ENCODE measurements at places on chromosomes 7 and 10. TPM values are rescaled to one million over a fixed set of nuclear protein-coding genes. Genes with fewer than 3 reads are reported as not detected.
A peak's percentile ranks its signal among the peaks of the same experiment; 100 is the strongest.

DNA sequence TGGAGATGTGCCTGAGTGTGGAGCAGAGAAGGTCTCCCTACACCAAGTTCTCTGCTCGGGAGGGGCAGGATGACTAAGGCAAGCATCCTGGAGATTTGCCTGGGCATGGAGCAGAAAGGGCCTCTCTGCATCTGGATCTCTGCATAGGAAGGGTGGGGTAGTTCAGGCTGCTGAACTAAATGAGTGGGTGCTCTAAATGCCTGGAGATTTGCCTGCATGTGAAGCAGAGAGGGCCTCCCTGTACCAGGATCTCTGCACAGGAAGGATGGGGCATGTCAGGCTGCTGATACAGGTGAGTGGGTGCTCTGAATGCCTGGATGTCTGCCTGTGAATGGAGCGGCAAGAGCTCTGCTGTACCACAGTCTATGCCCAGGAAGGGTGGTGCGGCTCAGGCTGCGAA lies 680.7 kb downstream of the SUGCT start:
- H3K4me1 ChIP-seq = peaks cover 2% of the 10 kb centered on the region
- no peaks in the 10 kb centered on the region for H3K36me3 ChIP-seq
- H3K27ac ChIP-seq = peak overlapping the region; percentile 29
- no peak for DNase-seq

- H3K27ac ChIP-seq = peak overlapping the region; percentile 97
- no peaks in the 10 kb centered on the region for H3K27me3 ChIP-seq
- no peaks in the 10 kb centered on the region for H3K36me3 ChIP-seq
- no peak for DNase-seq
- H3K4me3 ChIP-seq = no peak overlapping the region
- peaks cover 88% of the 10 kb centered on the region for H3K4me1 ChIP-seq
These were observed 27.7 kb upstream of the DDIT4 start for GRCh38 chr10:72245949-72246525.

DNA sequence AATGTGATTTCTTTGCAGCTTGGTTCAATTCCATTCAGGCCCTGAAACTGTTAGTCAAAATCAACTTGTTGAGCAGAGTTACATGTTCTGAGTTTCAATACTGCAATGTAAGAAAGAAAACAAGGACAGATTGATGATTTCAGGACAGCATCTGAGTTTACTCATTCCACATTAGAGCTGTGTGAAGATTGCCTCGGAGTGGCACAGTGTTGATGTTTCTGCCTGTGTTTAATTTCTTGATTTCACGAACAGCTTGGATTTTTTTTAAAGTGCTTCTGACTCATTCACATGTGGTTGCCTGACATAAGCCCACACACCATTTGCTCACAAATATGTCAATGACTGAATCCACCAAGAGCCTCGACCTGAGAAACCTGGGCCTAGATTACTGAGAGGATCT lies 101.2 kb upstream of the PARD3 start:
- no peaks in the 10 kb centered on the region for H3K27me3 ChIP-seq
- no peaks in the 10 kb centered on the region for H3K36me3 ChIP-seq
- no peak for DNase-seq
- H3K4me3 ChIP-seq = no peak overlapping the region
- H3K4me1 ChIP-seq = no peaks in the 10 kb centered on the region
- no peak overlapping the region for H3K27ac ChIP-seq

DNA sequence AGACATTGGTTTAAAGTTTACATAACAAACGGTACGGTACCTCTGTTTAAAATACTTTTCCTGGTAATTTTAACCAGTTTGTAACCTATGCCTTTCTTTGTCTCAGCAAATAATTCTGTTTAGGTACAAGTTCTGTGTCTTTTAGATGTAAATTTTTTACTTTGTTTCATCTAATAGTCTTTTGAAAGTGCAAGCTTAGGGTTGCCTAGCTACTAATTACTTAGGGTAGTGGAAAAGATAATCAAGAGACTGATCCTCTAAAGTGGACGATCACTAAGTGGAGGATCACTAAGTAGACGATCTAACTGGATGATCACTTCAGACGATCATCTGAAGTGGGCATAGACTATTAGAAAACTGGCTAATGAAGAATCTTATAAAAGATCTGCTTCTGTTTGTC lies 16.1 kb upstream of the FKBP9 start:
- peaks cover 3% of the 10 kb centered on the region for H3K4me1 ChIP-seq
- H3K4me3 ChIP-seq = peak overlapping the region; percentile 92
- H3K36me3 ChIP-seq = no peaks in the 10 kb centered on the region
- no peak for DNase-seq
- peak overlapping the region; percentile 88 for H3K27ac ChIP-seq

- no peak overlapping the region for H3K4me3 ChIP-seq
- no peak for DNase-seq
- no peaks in the 10 kb centered on the region for H3K4me1 ChIP-seq
- no peaks in the 10 kb centered on the region for H3K27me3 ChIP-seq
- no peak overlapping the region for H3K27ac ChIP-seq
- H3K36me3 ChIP-seq = no peaks in the 10 kb centered on the region
These were observed 62.3 kb downstream of the TMEM26 start for GRCh38 chr10:61390851-61391250.

GRCh38 chr7:8380130-8380529 lies 53.3 kb upstream of the NXPH1 start:
- H3K27ac ChIP-seq = no peak overlapping the region
- no peak overlapping the region for H3K4me3 ChIP-seq
- H3K36me3 ChIP-seq = no peaks in the 10 kb centered on the region
- DNase-seq = no peak
- no peaks in the 10 kb centered on the region for H3K4me1 ChIP-seq

- H3K4me3 ChIP-seq = no peak overlapping the region
- H3K27ac ChIP-seq = no peak overlapping the region
- no peak for DNase-seq
- no peaks in the 10 kb centered on the region for H3K27me3 ChIP-seq
- no peaks in the 10 kb centered on the region for H3K36me3 ChIP-seq
These were observed 376.8 kb upstream of the PHF14 start for GRCh38 chr7:10596827-10597226.

GRCh38 chr7:70071766-70072165 lies 473.5 kb downstream of the AUTS2 start:
- no peaks in the 10 kb centered on the region for H3K4me1 ChIP-seq
- H3K27me3 ChIP-seq = no peaks in the 10 kb centered on the region
- H3K27ac ChIP-seq = no peak overlapping the region
- H3K4me3 ChIP-seq = no peak overlapping the region

DNA sequence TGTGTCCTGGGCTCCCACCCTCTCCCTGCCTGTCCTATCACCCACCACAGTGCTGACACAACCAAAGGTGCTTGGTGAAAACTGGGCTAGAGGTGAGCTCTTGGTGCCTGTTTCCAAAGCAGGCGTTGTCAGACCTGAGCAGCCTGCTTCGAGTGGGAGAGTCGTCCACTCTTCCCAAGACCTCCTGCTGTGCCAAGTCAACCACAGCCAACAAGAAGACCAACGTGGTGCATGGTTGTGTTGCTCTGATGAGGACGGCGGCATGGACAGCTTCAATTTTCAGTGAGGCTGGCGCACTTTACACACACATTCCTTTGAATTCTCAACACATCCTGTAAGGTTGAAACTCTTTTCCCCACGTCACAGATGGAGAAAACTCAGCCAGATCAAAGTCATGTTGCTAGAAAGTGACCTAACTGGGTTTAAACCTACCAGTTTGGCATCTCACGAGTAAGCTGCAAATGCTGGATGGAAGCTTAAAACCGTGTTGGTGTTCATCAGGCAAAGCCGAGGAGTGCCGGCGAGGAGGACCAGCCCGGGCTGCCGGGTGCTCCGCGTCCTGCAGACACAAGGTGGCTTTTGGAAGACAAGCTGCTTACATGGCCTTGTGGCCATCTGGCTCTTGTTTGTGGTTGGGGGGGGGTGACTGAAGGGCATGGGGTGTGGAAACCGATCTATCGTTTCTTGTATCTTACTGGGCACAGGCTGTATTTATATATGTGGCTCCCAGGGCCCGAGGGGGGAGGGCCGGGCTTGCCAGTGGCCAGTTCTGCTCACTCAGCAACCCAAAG lies 39.3 kb downstream of the INSIG1 start:
- H3K27me3 ChIP-seq = no peaks in the 10 kb centered on the region
- H3K4me3 ChIP-seq = no peak overlapping the region
- no peak overlapping the region for H3K27ac ChIP-seq
- no peaks in the 10 kb centered on the region for H3K4me1 ChIP-seq
- H3K36me3 ChIP-seq = no peaks in the 10 kb centered on the region

GRCh38 chr7:128167042-128167701 lies 73.9 kb upstream of the LEP start:
- no peak overlapping the region for H3K27ac ChIP-seq
- H3K4me1 ChIP-seq = peaks cover 7% of the 10 kb centered on the region
- H3K36me3 ChIP-seq = no peaks in the 10 kb centered on the region
- H3K4me3 ChIP-seq = peak overlapping the region; percentile 53
- peaks cover 15% of the 10 kb centered on the region for H3K27me3 ChIP-seq
- peak; percentile 57 for DNase-seq

- H3K4me1 ChIP-seq = no peaks in the 10 kb centered on the region
- H3K4me3 ChIP-seq = no peak overlapping the region
- no peak for DNase-seq
- H3K27ac ChIP-seq = no peak overlapping the region
These were observed 98.0 kb upstream of the PIK3CG start for GRCh38 chr7:106767078-106767477.

- peak overlapping the region; percentile 90 for H3K27ac ChIP-seq
- peak overlapping the region; percentile 25 for H3K4me3 ChIP-seq
- no peak for DNase-seq
- peaks cover 28% of the 10 kb centered on the region for H3K4me1 ChIP-seq
These were observed 219.4 kb upstream of the CELF2 start for GRCh38 chr10:10798102-10798863.

- no peak overlapping the region for H3K27ac ChIP-seq
- no peaks in the 10 kb centered on the region for H3K27me3 ChIP-seq
- no peak for DNase-seq
- no peaks in the 10 kb centered on the region for H3K36me3 ChIP-seq
- H3K4me1 ChIP-seq = no peaks in the 10 kb centered on the region
These were observed 305.9 kb downstream of the GATA3 start for GRCh38 chr10:8360365-8360764.

Gene GNGT1
- not detected for total RNA-seq

Gene RAB19
- not detected for total RNA-seq

Gene RADIL
- 42.4 TPM for total RNA-seq

Gene FBXO24
- not detected for total RNA-seq

Data from ascending aorta (tissue), 2 donors.